ENCODE measurements at places on chromosomes 6 and 20. TPM values are rescaled to one million over a fixed set of nuclear protein-coding genes. Genes with fewer than 3 reads are reported as not detected.

EBF4 gene
- 10.2 TPM for total RNA-seq

TCF21 gene
- not detected for total RNA-seq

FNDC11 gene
- total RNA-seq = 1.0 TPM

HAO1 gene
- not detected for total RNA-seq

MAS1 gene
- total RNA-seq = 0.10 TPM

SMIM26 gene
- total RNA-seq = 118 TPM

GSTA3 gene
- total RNA-seq = 4.4 TPM

PTPRT gene
- total RNA-seq = 30.8 TPM

MYMX gene
- not detected for total RNA-seq

Data from spinal cord (tissue), 10 donors.